ENCODE measurements at places on chromosomes 3 and 15.
A peak's percentile ranks its signal among the peaks of the same experiment; 100 is the strongest.

GRCh38 chr3:66338927-66339326 lies 118.1 kb downstream of the SLC25A26 start:
- DNase-seq: no peak

- no peak for DNase-seq
Measured at GRCh38 chr3:148203297-148204010, 494.2 kb upstream of the AGTR1 start.

DNA sequence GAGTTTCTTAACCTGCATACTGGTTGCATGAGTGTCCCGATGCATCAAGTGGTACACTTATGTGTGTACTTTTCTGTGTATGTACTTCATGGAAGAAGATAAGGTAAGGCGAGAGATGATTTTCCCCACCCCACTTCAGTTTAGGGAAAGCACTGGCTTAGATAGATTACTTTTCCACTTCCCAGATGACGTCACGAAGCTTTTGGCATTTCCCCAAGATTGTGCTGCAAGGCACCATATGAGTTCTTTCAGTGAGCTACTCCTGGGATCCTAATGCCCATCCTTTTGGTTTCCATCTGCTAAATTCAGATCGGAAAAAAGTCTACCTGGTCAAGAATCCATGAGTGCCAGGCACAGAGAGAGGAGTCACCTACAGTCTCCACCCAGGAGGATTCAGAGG lies 4.5 kb downstream of the IL17RB start:
- DNase-seq: no peak

DNA sequence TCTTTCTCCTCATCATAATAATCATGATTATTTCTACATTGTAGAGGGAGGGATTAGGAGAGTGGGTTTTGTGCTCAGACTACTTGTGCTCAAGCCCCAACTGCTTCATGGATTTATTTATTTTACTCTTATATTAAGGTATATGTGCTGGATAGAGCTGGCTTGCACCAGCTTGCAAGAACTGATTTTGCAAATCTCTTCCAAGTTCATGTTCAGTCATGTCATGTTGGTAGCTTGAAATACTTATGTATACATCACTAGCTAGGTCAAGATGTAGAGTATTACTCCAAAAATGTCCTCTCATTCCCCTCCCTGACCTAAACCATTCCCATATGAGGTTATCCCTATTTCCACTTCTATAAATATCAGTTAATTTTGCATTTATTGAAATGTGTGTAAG lies 293.9 kb upstream of the RBMS3 start:
- no peak for DNase-seq

- DNase-seq: no peak
Measured at GRCh38 chr3:32435911-32436815, 44.5 kb downstream of the CMTM7 start.

DNA sequence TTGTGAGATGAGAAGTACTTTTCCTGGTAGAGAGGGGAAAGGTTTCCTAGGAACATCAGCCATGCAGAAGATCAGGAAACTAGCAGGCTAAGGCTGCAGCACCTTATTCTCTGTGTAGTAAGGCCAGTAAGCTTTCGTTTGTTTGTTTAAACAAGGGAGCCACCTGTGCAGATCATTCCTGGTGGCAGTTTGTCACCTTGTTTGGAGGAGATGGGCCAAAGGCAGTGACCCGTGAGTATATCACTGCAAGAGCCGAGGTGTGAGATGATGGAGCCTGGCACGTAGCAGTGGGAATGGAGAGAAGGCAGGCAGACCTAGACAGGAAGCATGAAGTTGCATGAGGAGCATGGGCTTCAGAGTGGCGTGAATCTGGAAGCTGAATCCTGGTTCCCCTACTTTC lies 19.6 kb downstream of the ATG7 start:
- DNase-seq: no peak

DNA sequence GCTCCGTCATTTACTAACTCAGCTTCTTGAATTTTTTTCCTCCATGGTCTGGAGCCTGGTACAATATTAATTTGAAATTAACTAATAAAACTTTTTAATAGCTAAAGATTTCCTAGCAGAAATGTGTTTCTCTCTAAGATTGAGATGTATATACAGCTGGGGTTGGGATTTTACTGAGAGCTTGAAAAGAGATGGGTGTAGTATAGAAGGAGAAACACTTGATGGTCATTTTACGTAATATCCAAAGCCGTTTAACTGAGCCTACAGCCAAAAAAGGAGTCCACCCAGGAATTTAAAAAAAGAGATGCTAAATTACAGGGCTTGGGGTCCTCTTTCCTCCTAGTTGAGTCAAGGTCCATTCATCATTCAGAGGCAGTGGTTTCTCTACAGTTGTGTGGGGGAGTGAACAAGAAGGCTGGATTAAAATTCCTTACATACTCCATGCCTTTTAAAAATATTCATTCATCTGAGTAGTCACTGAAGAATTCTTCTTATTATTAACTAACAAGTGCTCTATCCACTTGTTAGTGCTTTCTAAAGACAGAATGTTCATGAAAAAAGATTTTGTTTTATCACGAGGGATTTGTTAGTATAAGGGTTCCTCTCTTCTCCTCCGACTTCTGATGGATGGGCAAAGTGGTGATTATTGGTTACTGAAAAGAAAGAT lies 255.3 kb upstream of the IL12A start:
- DNase-seq: no peak

- DNase-seq: no peak
Measured at GRCh38 chr3:128458746-128459460, 7.8 kb downstream of the DNAJB8 start.

DNA sequence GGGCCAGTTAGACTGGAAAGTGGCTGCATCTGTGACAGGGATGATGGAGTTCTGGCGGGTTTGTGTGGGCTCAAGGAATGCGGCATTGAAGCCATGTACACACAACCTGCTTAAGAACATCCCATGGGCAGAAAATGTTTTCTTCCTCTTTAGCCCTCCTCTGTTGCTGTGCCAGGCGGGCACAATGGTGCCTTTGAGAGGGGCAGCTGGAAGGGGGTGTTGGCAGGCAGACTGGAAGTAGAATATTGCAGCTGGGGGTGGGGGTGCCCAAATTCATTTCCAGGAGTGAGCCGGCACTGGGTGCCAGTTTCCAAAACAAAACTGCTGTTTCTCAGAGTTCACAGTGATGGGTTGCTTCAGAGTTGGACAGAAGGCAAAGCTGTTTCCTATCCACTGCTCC lies 91.8 kb upstream of the ETV5 start:
- DNase-seq: no peak

DNA sequence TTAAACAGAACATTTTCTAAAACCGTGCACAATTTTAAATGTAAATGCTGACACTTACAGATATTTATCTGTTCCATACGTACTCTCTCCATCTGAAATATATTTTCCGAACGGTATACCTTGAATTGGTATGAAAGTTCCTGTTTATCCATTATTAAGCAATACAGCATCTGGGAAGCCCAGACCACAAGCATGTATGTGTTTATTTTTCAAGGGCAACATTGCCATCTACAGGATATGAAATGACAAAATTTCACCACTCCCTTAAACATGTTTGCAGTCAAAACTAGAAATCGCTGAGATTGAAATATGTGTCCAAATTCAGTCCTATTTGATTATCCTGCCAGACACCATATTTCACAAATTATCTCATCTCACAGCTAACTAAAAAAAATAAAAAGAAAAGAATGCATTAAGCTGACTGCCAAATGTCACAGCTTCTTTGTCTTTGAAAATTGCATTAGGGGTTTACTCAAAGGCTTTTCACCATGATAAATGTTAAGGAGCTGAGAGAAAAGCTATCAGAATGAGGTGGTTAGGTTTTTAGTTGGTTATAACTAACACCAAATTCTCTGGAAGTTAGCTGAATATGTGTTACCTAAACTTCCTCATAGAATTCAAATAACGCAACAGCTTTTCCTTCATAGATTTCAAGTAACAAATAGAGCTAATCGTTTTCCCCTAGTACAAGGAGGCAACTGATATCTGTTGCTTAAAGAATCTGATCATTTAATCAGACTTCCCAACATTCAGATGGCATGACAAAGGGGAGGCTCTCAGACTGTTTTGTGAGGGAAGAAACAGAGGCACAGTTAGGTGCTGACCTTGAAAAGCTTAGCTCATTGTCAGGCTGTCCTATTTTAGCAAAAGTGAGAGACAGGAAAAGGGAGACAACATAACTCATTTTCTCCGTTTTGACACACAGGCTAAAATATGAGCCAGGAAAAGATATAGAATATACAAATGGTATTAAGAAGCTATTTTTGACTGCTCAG lies 533.1 kb downstream of the TBL1XR1 start:
- DNase-seq: no peak

GRCh38 chr3:46368569-46368968 lies 2.2 kb upstream of the CCR5 start:
- peak; percentile 83 for DNase-seq

DNA sequence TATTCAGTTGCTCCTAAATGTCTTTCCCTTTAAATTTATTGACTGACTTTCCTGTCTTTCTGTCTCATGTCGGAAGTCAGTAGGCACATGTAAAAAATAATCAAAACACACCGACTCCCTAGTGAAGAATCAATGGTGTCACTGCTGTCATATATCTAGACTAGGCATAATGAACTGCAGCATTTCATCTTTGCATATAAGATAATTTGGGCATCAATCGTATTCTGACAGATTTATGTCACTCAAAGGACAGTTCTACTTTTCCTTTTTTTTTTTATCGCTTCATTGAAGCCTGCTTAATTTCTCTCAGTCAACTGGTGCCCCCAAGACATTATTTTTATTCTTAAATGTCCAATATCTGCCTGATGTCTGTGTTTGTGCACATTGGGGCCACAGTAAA lies 206.3 kb downstream of the MEIS2 start:
- no peak for DNase-seq

GRCh38 chr3:194672876-194673275 lies 885 bp upstream of the LSG1 start:
- no peak for DNase-seq

- DNase-seq: no peak
Measured at GRCh38 chr3:120177151-120177550, 82.9 kb upstream of the GSK3B start.

DNA sequence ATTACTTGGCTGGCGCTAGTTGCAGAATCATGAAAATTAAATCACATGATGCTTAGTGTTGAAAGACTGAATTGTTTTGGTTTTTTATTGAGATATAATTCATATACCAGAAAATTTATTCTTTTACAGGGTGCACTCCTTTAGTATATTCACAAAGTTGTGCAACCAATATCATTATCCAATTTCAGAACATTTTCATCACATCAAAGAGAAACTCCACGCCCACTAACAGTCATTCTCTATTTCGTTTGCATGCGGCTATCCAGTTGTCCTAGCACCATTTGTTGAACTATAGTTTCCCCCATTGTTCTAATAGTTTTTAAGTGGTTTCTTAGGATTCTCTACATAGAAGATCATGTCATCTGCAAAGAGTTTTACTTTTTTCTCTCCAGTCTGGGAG lies 3.7 kb downstream of the EHD4 start:
- DNase-seq: no peak

- no peak for DNase-seq
Measured at GRCh38 chr3:196163666-196164493, 47.3 kb downstream of the ZDHHC19 start.

DNA sequence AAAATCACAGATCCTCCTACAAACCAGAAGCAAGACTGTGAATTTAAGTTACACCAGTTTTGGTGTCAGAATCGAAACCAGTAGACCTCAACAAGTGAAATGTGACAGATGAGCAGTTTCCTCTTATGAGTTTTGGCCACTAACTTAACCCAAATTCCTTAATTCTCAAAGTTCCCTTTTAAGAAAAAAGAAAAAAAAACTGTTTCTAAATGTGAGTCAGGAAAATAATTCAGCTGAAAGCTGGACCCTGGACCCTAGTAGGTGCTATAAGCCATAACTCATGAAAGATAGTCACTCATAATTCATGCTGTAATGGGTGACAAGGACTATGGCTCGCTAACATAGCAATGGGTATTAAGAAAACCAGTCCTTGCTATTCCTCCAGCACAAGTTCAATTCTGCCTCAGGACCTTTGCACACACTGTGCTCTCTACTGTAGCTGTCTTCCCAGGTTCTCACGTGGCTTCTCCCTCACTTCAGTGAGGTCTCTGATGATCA lies 9.0 kb upstream of the THRB start:
- DNase-seq: no peak

DNA sequence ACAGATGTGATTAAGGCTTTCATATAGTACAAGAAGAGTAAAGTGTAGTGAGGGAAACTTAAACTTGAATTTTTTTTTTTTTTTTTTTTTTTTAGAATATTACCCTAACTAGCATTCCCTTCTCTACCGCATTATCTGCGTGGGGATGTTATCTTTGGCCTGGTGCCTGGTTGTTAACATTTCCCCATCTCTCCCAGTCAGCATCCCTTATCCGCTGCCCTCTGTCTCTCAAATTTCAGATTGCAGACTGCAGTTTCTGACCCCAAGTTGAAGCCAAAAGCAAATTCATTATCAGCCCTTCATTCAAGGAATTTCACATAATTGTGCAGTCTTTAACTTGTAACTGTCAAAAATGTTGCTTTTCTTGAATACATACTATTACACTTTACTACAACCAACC lies 353.0 kb downstream of the PLOD2 start:
- no peak for DNase-seq

DNA sequence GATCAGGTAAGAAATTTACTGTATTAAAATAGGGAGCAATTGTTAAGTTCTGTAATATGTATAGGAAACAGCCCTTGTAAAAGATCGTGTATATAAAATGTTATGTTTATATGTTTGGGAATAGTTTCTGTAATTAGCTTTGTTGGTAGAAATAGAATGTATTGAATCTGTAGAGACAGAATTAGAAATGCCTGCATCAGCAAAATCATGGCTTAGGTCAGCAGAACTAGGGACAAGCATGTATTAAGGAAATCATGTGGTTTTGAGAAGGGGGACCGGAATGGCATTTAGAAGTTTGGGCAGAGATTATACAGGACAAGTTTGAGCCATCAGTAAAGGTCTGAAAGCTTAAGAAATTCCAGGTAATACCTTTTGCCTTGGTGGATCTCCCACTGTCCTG lies 177.9 kb downstream of the ERC2 start:
- no peak for DNase-seq

All from CD4-positive, alpha-beta T cell treated with Interleukin-4 for 1 hour (primary cell).